AG08395 (cell line): ENCODE measurements at places on chromosomes 12 and 14.

DNA sequence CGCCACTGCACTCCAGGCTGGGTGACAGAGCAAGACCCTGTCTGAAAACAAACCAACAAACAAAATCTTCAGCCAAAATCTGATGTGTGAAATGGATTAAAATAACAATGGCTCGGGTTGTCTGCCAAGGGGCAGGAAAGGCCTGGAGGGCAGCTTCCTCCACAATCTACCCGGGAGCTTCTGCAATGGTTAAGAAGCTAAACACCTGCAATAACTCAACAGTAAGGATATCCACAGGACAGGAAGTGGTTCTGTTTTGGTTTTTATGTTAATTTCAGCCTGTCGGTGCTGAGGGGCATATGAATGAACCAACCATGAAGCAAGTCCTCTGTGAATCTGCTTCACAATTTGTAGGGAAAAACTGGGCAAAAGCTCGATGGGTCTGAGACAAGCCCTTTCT lies 34.4 kb downstream of the RAD52 start:
- DNase-seq, result no peak

GRCh38 chr14:33978892-33979612 lies 28.2 kb upstream of the EGLN3 start:
- no peak for DNase-seq

DNA sequence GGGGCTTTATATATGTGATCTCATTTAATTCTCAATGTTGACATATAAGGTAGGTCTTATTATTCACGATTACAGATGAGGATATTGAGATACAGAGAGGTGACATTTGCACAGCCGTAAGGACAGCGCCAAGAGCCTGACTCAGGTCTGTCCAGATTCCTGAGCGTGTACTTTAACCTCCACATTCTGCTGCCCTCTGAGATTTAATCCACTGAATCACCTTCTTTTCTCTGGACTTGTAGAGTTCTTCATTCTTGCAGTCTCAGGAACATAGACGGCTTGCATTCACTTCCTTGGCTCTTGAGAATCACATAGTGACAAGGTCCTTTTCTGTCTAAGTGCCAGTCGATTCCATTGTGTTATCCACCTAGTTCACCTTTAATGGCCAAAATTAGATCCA lies 141.0 kb upstream of the ARHGAP5 start:
- DNase-seq, result no peak

GRCh38 chr14:71398450-71398849 lies 491.2 kb downstream of the PCNX1 start:
- no peak for DNase-seq

DNA sequence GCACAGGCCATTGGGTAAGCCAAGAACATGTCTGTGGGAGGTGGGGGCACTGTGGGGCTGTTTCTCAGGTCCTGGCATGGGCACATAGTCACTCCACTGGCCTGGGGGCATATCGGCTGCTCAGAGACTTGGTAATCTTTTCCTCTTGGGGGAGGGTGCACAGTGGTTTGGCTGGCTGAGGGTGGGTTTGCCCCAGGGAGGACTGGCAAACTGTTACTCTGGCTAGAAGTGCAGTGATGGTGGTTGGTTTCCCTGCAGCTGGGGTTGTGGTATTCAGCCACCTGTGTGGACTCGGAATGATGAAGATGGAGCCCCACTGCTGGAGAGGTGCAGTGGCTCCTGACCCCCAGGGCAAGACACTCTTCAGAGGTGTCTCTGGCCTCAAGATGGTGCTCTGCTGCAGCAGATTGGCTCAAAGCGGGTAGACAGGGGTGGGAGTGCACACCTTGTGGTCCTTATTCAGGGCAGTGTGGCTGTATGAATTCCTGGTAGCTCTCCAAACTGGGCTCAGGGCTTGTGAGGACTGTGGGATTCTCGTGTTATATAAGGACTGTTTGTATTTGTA lies 74.1 kb upstream of the DDHD1 start:
- DNase-seq, result no peak

DNA sequence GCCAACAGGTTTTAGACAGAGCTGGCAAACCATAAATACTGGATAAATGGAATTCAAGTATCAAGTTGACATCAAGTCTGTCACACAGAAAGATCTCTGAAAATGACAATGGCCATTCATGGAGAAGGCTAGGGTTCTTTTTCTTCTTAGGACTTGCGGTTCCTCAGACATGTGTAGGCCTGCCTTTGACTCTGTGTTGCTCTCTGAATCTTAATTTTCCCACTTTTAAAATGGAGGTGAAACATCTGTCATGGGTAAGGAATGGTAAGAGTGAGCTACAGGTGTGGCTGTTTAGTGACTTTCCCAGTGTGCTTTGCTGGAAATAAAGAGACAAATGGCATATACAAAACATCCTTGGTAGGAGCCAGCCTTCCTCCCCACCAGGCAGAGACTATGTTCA lies 79.2 kb downstream of the PTCSC3 start:
- DNase-seq, result no peak

- peak; percentile 10 for DNase-seq
Observed at GRCh38 chr14:101402936-101403660, 158.2 kb upstream of the DIO3 start.

- no peak for DNase-seq
Observed at GRCh38 chr12:69490920-69491643, 20.9 kb downstream of the FRS2 start.

DNA sequence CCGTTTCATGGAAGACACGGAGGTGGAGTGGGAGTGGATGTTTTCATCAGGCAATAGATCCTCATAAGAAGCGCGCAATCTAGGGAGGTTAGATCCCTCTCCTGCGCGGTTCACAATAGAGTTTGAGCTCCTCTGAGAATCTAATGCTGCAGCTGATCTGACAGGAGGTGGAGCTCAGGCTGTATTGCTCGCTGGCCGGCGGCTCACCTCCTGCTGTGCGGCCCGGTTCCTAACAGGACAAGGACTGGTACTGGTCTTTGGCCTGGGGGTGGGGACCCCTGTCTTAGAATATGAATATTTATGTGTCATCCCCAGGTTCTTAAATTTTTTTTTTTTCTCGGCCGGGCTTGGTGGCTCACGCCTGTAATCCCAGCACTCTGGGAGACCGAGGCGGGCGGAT lies 36.7 kb downstream of the PRICKLE1 start:
- no peak for DNase-seq

- DNase-seq, result no peak
Observed at GRCh38 chr12:128968668-128969067, 115.4 kb downstream of the GLT1D1 start.

DNA sequence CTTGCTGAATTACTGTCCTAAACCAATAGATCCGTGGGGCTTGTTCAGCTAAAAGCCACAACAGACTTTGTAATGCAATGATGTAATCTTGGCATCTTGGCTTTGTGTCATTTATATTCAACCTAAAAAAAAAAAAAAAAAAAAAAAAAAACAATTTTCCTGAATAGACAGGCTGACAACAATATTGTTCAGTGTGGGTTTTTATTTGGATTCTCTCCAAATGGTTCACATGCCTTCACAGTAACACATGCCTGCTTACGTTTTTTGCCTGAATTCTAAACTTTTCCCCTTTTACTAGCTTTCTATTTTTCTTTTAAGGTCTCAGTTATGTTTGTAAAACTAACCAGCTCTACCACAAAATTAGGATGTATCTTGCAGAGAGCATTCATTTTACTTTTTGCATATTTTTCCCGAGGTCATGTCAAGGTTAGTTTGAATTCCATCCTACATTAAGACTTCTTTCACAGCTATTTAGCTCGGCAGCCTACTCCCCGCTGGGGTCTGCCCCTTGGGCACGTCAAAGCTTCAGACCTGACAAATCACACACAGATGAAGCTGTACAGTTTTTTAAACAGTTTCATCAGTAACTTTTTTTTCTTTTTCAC lies 213.7 kb upstream of the NPAS3 start:
- DNase-seq, result peak; percentile 72

GRCh38 chr12:127516467-127516866 lies 750.5 kb upstream of the TMEM132C start:
- DNase-seq, result peak; percentile 62

- no peak for DNase-seq
Observed at GRCh38 chr12:48691826-48692487, 9.9 kb upstream of the KANSL2 start.

GRCh38 chr14:55803873-55804553 lies 224.0 kb downstream of the KTN1 start:
- no peak for DNase-seq

DNA sequence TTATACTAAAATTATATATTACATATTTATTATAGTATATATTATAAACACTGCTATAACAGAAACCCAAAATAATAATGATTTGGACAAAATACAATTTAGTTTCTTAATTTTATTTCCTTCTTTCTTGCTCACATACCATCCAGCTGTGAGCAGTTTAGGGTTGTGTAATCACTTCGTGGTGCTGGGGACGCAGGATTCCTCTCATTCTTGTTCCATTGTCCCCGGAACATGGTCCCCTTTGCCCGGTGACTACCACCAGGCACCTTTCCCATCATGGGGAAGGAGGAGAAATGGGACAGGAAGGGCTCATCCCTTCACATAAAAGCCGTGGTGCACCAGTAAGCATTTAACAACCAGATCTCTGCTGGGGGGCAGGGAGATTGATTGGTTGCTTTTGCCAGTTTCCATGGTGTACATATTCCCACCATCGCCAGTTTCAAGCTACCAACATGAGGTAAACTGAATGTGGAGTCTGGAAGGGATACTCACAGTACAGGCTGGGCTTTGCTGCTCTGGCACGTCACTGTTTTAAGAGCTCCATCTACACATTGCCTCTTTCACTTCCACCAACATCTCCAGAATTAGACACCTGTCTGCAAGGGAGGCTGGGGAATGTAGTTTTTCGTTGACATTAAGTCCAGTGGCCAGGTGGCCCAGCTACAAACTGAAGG lies 191.5 kb downstream of the TMEM132C start:
- no peak for DNase-seq

DNA sequence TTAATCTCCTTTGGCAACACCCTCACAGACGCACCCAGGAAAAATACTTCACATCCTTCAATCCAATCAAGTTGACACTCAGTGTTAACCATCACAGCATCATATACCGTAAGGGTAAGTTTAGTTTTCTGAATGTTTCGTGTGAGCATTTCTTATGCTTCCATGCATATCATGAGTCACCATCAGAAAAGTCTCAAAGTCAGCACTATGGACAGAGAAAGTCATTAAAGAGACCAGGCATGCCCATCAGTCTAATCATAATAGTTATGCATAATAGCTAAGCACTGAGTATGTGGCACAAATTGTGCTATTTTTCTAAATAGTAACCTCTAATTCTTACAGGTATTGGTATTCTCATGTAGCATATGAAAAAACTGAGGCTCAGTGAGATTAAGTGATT lies 158.8 kb upstream of the PRMT8 start:
- peak; percentile 32 for DNase-seq

DNA sequence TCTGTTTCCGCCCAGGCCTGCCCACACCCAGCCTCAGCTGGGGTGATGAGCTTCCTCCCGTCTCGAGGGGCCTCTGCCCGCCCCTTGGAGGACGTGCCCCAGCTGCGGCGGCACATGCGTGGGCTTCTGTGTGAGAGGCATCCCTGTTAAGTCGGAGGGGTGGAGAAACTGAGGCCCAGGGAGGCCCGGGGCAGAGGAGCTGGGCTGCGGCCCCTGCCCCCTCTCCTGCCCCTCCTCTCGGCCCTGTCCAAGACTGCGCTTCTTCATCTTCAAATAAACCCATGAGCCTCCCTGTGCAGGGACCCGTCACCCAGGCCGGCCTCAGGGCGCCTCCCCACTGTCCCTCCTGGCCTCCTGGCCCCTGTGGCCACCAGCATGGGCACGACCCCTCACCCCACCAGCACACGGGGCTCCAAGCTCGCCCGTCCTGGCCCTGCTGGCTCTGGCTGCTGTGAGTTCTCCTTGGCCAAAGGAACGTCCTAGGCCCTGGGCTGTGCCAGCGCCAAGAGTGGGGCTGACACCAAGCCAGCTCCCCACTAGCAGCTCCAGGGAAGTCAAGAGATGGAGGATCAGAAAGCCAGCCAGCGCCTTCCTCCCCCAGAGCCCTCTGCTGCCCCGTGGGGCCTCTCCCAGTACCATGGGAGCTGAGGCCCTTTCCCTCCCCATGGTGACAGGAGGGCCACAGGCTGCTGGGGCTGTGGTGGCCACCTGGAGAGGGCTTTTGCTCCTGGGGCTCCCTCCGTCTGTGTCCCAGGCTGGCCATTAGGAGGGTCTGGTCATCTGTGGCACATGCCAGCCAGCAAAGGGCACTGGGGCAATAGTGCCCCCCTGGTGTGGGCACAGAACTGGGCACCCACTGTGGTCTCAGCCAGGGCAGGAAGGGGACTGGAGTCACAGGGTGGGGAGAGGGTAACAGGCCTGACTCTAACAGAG lies 180.4 kb downstream of the KIF26A start:
- no peak for DNase-seq

DNA sequence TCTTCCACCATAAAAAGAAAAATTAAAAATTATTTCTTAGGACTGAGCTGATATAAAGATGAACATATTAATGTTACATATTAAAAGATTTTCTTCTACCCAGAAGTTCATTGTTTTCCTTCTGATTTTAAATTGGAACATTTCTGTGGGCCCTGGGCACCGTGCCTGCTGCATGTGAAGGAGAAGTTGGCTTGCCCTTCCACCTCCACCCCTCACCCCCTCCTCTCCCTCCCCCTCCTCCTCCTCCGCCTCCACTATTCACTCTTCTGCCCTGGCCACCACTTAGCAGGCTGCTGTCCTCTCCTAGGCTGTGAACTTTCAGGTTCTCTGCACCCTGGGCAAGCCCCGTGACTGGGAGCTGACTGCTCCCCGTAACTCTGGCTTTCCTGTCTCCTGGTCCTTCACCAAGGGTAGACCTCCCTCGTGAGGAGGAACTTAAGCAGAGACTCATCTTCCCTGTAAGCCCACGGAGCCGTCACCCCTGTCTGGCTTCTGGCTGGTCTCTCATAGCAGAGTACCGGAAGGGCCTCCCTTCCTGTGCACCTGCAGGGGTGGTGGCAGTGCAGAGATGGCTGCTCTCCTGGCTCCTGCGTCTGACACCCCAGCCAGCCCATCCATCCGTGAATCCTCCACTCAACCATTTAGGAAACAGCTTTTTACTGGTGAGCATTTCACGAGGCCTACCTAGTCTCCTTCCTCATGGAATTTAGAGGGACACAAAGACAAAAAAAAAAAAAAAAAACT lies 12.8 kb downstream of the TUNAR start:
- DNase-seq, result no peak

DNA sequence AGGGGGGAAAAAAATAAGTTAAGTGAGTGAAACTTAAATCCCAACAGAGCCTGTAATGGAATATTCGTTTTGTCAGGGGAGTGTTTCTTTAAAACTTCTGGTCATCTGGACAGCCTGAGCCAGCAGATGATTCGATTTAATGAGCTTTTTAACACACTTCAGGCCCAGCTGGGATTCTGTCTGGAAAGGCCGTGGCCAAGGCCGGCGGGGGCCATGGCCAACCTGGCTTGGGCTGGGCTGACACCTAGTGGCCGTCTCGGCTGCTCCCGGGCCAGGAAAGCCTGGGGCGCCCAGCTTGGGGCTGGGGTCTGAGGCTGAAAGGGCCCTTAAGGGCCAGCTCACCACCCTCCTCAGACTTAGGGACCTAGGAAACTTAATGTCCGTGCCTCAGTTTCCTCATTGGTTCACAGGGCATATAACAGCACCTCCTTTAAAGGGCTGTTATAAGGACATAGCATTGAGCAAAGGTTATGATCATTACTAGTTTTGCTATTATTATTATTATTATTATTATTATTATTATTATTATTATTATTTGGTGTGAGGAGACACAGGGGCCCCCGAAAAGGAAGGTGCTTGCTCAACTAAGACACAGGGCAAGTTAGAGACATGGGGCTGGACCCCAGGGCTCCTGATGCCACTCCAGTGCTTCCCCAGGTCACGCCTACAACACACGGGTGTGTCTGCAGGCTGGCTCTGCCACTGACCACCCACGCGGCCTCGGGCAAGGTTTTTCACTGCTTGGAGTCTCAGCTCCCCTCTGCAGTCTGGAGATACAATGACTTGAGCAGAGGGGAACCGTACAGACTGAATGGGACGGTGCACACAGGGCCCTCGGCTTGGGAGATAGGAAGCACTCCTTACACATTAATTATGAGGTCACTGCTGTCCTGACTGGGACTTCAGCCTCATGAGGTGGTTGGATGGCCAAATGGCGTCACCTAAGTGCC lies 84.0 kb downstream of the SYNE3 start:
- peak; percentile 55 for DNase-seq
